Foreskin keratinocyte (primary cell): ENCODE measurements at places on chromosomes 2 and 18. TPM values are rescaled to one million over a fixed set of nuclear protein-coding genes. Genes with fewer than 3 reads are reported as not detected.
A peak's percentile ranks its signal among the peaks of the same experiment; 100 is the strongest.

AQP12B gene
- polyA plus RNA-seq: not detected in 2 replicates

DYNAP gene
- polyA plus RNA-seq: not detected in 2 replicates

- DNase-seq: peak; percentile 5
These were observed 142.1 kb downstream of the USP34 start for GRCh38 chr2:61328707-61329251.

DNA sequence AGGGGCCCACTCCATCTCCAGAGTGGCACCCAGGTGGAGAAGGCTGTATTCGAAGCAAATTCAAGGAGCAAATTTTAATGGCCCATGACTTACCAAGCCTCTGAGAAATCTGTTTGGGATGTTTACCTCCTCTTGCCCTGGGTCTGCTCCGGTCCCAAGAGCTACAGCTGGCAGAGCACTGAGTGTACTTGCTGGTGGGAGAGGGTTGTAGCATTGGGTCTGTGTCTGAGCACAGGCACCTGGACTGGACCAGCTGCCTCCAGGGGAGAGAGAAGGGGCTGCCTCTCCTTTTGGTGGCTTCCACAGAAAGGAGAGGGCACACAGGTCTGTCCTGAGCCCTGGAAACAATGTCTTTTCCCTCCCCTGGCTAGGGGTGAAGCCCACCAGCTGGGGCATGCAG lies 9.8 kb downstream of the EN1 start:
- DNase-seq: no peak

GRCh38 chr2:25043241-25043867 lies 1.5 kb downstream of the EFR3B start:
- DNase-seq: peak; percentile 29

DNA sequence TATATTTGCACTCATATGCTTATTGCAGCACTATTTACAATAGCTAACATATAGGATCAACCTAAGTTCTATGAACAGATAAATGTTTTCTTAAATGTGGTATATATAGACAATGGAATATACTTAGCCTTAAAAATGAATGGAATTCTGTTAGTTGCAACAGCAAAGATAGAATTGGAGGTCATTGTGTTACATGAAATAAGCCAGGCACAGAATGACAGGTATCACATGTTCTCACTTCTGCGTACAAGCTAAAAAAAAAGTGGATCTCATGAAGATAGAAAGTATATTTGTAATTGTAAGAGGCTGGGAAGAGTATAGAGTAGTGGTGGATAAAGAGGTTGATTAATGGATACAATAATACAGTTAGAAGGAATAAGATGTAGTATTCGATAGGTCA lies 255.5 kb upstream of the SETBP1 start:
- DNase-seq: no peak

DNA sequence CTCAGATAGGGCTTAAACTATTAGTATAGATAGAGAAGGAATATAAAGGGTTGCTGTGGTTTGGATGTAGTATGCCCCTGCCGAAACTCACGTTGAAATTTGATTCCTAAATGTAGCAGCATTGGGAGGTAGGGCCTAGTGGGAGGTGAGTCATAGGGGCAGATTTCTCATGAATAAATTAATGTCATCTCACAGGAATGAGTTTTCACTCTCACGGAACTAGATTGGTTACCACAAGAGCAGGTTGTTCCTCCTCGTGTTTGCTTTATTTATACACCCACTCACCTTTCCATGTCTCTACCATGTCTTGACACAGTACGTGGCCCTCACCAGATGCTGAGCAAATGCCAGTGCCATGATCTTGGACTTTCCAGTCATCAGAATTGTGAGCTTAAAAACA lies 218.2 kb downstream of the RBM43 start:
- DNase-seq: peak; percentile 96

DNA sequence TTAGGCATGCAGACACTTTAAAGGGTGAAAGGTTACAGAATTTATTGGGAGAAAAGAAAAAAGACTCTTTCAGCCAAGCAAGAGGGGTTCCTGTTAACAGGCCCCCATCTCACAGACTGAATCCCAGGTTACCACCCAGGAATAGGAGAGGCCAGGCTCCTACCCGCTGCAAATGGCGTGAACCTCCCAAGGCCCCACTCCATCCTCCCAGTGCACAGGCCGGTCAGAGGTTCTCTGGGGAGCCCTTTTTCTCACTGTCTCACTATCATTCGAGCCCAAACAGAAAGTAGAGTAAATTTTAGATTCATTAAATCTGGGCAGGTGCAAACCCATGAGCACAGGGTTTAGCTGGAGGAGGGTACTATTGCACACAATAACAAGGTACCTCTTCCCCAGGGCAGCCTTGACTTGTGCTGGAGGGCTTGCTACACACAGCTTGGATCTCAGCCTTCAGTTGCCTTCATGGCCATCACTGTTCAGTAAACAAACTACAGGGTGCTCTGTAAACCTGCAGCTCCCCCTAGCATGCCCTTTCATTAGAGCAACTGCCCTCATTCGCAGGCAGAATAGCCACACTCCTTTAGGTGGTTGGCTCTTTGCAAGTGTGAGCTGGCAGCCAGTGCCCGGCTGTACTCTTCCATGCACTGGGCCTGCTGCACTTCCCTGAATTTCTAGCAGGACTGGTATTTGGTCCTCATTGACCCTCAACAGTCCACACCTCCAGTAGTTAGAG lies 7.3 kb upstream of the PLEK start:
- peak; percentile 29 for DNase-seq
